ENCODE measurements at places on chromosomes 4 and X. TPM values are rescaled to one million over a fixed set of nuclear protein-coding genes. Genes with fewer than 3 reads are reported as not detected.

DNA sequence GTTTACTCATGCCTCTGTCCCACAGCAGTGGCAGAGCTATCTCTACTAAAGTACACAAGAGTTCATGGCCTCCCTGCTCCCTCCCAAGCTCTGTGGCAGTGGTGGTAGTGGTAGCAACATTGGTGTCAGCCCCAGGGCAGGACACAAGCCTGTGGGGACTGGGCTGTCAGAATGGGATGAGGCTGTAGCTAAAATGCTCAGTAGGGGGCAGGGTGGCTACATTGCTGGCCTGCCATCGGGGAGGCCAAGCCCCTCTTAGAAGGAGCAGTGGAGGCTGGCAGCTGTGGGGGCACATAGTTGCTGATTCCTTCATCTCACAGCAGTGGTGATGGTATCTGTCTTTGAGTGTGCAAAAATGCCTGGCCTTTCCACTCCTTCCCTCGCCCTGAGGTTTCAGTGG, 461.7 kb downstream of the PCDH18 start:
- no peak for DNase-seq

The VSIG1 gene
- total RNA-seq, result not detected

GRCh38 chrX:76454456-76454927, 27.0 kb downstream of the MAGEE1 start:
- DNase-seq, result no peak

DNA sequence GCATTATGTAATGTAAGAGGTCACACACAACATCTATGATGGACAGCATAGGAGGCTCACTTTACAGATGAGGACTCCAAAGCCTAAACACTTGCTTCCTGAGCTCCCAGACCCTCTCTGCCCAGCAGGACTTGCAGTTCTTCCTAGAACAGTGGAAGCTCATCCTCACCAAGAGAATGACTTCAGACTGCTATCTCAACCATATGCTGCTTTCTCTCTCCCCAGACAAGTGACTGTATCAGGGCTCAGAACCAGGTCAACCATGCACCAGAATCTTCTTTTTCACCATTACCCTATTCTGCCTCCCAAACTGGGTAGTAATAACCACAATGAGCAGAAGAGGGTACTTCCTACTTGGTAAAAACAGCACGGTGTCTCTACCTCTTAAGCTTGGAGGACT, 12.2 kb downstream of the RNF150 start:
- no peak for DNase-seq

DNA sequence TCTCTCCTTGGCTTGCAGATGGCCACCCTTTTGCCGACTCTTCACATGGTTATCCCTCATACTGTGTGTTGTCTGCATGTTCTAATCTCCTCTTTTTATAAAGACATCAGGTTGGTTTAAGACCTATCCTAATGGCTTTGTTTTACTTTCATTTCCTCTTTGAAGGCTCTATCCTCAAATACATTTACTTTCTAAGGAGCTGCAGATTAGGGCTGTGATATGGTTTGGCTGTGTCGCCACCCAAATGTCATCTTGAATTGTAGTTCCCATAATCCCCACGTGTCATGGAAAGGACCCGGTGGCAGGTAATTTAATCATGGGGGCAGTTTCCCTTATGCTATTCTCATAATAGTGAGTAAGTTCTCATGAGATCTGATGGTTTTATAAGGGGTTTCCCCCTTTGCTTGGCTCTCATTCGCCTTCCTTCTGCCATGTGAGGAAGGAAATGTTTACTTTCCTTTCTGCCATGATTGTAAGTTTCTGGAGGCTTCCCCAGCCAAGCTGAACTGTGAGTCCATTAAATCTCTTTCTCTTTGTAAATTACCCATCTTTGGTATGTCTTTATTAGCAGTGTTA, 204.5 kb downstream of the RELL1 start:
- no peak for DNase-seq

DNA sequence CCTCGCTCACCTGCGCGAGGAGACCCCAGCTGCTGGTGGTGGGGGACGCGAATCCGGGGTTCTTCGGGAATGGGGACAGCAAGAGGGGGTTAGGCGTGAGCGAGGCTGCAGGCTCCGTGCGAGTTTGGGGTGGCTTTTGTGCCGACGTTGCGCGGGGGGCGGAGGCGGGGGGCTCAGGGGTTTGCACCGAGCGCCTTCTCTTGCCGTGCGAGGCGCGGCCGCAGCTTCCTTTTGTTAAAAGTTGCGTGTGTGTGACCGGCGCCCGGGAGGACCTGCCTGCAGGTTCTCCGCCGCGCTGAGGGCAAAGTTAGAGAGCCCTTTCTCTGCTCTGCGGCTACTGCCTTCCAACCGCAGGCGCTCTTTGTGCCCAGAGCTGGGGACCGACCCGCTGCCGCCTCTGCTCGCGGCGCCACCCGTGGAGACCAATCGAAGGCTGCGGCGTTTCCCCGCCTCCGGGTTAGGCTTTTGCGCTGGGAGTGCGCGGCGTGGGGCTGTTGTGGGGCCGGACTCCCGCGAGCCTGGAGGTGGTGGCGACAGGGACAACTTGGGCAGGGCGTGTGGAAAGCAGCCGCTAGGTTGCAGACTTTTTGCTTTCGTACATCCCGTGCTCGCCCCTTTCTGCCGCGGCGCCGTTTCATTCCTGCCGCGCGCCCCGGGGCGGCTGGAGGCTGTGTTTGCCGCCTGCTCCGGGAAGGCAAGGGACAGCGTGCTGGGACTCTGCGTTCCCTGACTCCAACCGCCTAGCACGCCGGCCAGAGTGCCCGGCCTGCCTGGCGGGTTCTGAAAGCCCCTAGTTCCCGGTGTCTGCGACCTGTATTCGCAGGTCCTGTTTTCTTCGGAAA, 716 bp downstream of the KIT start:
- DNase-seq, result peak; percentile 47

- no peak for DNase-seq
Measured at GRCh38 chr4:82842593-82842992, 44.0 kb upstream of the SCD5 start.

- no peak for DNase-seq
Measured at GRCh38 chr4:39452153-39452859, 6.4 kb downstream of the RPL9 start.

GRCh38 chrX:19579485-19579884, 64.2 kb upstream of the MAP3K15 start:
- DNase-seq, result no peak

DNA sequence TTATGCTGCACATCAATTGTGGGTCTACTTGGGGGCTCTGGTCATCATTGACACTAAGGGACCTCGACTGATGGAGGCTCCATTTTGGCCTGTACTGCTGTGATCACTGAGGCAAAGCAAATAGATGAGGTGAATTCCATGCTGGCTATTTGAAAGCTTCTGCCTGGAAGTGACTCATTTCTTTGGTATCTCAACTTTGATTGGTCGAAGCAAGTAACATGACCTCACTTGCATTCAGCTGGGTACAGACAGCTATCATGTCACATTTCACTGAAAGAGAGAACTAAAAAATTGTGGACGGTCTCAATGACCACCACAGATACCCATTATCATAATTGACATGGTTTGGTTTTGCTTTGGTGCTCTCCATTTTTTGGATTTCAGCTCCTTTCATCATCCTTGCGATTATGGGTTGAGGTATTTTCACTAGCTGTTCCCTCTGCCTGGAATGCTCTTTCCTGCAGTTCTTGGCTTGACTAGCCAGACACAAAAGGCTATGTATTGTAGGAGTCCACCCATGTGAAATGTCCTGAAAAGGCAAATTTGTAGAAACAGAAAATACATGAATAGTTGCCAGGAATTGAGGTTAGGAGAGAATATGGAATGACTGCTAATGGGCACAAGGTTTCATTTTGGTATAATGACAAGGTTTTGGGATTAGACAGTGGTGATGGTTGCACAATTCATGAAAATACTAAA, 369.2 kb upstream of the LCORL start:
- DNase-seq, result no peak

GRCh38 chrX:112614640-112615039, 65.1 kb downstream of the LHFPL1 start:
- no peak for DNase-seq

- no peak for DNase-seq
Measured at GRCh38 chr4:10737337-10737736, 52.8 kb upstream of the CLNK start.

The AREG gene
- 89.1 TPM for total RNA-seq

The DLG3 gene
- 21.0 TPM for total RNA-seq

GRCh38 chrX:545452-545885, 85.1 kb upstream of the SHOX start:
- no peak for DNase-seq

DNA sequence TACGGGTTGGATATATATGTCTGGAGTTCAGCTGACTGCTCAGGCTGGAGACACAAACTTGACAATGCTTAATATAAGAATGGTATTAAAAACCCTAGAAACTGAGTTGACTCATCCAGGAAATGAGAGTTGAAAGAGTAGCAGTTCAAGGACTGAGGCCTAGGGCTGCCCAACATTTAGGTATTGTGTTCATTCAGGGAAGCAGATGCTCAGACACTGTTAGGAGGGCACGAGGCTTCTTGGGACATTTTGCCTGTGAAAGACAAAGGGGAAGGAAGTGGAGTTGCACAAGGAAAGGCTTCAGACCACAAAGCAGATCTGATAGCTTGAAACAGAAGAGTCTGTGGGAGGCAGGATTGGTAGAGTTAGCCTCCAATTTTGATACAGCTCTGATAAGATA, 52.0 kb upstream of the HS3ST1 start:
- DNase-seq, result no peak

GRCh38 chr4:102141842-102142241, 203.4 kb downstream of the SLC39A8 start:
- no peak for DNase-seq

DNA sequence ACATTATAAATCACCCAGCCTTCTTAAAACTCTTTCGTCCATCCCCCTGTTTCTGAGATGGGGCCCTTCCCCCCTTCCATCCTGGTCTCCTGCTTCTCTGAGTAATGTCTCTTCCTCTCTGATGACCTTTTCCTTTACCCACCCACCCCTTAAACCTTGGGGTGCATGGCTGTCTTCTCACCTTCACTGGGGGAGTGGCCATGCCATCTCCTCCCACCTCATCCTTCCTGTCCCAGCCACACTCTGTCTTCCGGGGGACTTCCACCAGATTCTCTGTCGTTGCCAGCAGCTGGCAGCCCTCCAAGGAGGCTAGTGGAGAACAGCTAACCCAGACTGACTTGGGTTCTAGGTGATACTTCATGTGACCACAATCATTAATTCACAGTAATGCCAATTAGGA, 83.2 kb upstream of the SCML1 start:
- no peak for DNase-seq

The HSFX2 gene
- total RNA-seq, result 0.98 TPM

DNA sequence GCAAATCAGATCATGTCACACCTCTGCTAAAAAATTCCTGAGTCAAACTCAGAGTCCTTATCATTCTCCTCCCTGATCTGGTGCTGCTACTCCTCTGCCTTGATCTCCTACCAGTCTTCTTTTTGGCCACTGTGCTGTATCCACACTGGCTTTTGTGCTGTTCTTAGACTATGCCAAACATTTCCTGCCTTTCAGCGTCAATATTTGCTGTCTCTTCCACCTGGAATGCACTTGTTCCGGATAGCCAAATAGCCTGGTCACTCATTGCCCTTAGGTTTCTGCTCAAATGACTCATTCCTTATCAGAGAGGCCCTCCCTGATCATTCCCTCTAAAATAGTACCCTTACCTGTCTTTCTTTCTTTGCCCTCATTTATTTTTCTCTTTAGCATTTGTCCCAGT, 24.4 kb upstream of the RP2 start:
- no peak for DNase-seq

- DNase-seq, result no peak
Measured at GRCh38 chrX:104660092-104660491, 94.1 kb downstream of the IL1RAPL2 start.

The ARHGAP36 gene
- total RNA-seq, result 0.32 TPM

DNA sequence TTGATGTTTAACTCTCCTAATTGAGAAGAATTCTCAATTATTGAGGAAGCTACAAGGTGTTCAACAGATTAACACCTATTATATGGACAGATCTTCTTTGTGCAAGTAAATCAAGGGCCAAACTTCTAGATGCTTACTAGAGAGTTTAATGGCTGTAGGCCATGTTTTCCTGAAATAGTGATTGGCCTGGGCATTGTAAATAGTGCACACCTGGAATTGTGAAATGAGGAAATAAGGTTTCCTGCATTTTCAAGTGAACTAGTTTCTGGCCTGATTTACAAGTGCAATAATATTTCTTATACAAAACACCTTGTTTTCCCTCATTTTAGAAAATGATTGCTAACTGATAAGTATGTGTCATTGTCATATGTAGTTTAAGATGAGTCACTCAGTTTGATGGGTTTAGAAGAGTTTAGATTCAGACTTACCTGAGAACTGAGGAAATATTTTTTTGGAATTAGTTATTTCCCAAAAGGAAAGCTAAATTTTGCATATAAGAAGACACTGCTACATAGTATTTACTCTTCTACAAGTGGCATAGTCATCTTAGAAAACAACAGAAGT, 21.2 kb downstream of the AFF1 start:
- DNase-seq, result no peak

GRCh38 chr4:135510582-135510981, 1309.0 kb upstream of the PABPC4L start:
- no peak for DNase-seq

The F11 gene
- total RNA-seq, result not detected

DNA sequence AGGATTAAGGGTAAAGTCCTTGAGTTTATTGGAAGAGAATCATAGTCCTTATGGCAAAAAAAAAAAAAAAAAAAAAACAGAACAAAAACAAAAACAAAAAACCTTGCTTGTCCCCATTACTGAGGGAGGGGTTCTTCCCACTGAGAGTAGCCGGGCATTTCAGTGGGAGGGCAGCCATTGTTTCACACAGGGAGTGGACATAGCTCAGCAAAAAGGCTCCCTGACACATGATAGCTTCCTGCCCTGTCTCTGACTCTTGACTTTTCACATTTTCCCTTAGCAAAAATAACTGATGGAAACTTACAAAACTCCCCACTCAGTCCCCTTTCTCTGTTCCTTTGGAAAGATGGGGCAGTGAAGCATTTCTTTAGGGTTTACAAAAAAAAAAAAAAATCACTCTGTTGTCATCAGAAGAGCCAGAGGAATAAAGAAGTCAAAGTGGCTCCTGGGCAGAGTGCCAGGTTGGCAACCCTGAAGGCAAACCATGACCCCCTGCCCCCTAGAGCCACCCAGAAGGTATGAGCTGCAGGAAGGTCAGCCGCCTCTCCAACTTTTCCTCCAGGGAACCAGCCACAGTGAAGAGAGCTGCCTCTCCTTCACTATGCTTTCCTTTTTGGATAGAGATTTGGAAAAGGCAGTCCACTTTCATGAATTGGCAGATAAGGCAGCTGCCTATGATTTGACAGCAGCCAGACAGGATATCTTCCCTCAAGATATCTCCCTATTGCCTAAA, 170.6 kb downstream of the KDR start:
- no peak for DNase-seq

DNA sequence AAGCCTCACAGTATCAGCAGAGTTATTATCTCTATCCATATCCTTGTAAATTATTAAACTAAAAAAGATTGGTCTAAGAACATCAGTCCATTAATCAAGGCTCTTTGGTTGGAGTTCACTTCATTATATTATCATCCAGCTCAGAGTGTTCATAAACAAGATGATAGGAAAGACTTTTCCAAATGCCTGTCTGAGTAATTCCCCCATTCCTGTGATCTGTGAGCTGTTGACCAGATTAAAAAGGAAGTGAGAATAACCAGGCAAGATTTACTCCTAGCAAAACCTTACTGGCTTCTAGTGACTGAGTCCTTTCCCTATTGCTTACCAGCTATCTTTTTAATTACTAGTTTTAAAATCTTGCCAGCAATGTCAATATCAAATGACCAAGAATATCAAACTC, 14.9 kb downstream of the PKD2 start:
- no peak for DNase-seq

The GLOD5 gene
- not detected for total RNA-seq

GRCh38 chr4:186121057-186121456, 16.6 kb downstream of the FAM149A start:
- DNase-seq, result no peak
